Left cardiac atrium (tissue), 4 donors: ENCODE measurements at places on chromosomes 4 and X.
A peak's percentile ranks its signal among the peaks of the same experiment; 100 is the strongest.

GRCh38 chrX:35351795-35352483 is 409.3 kb downstream of the FAM47B start:
- DNase-seq, result no peak

GRCh38 chrX:150143721-150144440 is 205.6 kb upstream of the EOLA2 start:
- DNase-seq, result no peak

- DNase-seq, result no peak
Measured at GRCh38 chrX:115531818-115532403, 29.1 kb upstream of the PLS3 start.

GRCh38 chr4:99013402-99013843 is 17.9 kb downstream of the METAP1 start:
- DNase-seq, result peak; percentile 36

GRCh38 chr4:7676398-7676922 is 241.7 kb upstream of the PSAPL1 start:
- no peak for DNase-seq

DNA sequence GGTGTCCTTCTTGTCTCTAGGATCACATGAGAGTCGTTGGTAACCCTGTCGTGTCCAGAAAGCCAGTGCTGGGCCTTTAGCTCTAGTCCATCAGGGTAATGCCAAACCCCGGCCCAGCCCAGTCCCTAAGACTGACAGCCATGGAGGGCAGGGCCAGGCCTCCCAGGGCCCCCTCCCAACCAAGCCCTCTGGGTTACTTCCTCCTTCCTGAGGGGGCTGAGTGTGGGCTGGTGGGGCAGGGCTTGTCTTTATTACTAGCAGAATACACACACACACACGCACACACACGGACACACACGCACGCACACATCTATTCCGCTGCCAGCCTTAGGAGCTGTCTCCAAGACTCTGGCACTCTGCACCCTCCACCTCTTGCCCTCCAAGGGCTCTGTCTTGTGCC is 35.6 kb upstream of the CDKN2AIP start:
- DNase-seq, result no peak

DNA sequence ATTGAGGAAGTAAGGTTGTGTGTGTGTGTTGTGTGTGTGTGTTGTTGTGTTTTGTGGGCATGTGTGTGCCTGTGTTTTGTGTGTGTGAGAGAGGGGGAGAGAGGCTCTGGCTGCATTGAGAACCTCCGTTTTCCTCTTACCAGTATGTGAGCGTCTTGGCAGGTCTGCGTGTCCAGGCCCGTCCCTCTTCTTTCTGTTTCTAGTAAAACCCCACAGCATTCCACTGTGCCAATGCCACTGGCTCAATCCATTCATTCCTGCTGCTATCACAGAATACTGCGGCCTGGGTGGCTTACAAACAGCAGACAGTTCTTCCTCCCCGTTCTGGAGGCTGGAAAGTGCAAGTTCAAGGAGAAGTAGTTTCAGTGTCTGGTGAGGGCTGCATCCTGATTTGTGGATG is 15.5 kb upstream of the HTRA3 start:
- DNase-seq, result no peak

- DNase-seq, result peak; percentile 82
Measured at GRCh38 chr4:88697588-88698329, at the start of gene NAP1L5. Gene NAP1L5, minus strand, starts transcription at chr4:88697829. Its CDS starts 75 bp downstream, at chr4:88697754.

- no peak for DNase-seq
Measured at GRCh38 chr4:8331575-8331955, 62.0 kb downstream of the HTRA3 start.

GRCh38 chr4:84379917-84380641 is 119.0 kb downstream of the NKX6-1 start:
- DNase-seq, result no peak

DNA sequence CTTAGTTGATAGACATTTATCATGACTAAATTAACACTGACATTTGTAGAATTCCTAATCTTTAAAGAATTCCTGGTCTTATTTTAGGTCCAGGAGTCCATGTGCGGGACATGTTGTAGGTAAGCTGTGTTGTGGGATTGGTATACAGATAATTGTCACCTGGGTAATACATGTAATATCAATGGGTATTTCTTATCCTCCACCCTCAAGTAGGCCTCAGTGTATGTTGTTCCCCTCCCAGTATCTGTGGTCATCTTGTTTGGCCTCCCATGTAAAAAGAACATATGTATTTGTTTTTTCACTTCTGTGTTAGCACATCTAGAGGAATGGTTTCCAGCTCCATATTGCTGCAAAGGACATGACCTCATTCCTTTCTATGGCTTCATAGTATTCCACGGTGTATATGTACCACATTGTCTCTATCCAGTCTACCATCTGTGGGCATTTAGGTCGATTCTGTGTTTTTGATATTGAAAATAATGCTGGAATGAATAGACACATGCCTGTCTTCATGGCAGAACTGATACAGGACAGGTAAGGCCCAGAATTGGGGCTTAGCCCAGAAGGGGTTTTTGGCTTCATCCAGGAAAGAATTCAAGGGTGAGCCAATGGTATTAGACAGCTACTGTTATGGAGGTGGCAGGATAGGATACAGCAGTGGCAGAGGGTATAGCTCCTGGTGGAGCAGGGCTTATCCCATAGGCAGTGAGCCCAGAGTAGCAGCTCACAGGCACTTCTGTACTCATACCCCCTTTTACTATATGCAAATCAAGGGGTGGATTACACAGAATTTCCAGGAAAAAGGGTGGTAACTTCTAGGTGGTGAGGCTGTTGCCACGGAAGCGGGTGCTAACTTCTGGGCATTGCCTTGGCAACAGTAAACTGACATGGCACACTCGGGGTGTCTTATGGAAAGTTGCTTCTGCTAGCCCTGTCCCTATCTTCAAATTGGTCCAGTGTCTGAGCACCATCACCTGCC is 66.1 kb upstream of the WDR1 start:
- DNase-seq, result no peak

DNA sequence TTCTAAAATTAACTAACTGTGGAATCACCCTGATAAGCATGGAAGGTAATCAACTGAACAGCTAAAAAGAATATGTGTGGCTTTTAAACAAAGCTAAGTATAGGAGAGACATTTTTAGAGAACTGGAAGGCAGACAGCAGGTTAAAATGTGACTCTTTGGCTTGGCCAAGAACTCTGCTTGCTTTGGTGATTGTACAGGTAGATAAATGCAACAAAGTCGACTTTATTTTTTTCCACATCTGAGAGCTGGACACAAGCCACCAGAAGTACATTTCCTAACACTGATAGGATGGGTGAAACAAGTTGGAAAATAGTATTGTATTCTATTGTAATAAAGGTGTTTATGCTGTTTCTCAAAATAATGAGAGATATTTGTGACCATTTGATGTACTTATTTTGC is 84.1 kb downstream of the RBMX2 start:
- DNase-seq, result no peak

DNA sequence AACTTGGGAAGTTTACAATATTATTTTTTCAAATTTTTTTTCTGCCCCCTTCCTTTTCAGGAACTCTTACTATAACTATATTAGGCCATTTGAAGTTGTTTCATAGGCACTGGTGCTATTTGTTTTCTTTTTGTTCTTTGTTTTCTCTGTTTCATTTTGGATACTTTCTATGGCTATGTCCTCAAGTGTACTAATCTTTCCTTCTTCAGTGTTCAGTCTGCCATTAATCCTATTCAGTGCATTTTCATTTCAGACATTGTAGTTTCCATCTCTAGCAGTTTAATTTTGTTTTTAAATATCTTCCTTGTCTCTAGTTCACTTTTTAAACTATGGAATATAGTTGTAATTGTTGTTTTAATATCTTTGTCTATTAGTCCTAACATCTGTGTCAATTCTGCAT is 48.0 kb upstream of the SMAD1 start:
- no peak for DNase-seq

DNA sequence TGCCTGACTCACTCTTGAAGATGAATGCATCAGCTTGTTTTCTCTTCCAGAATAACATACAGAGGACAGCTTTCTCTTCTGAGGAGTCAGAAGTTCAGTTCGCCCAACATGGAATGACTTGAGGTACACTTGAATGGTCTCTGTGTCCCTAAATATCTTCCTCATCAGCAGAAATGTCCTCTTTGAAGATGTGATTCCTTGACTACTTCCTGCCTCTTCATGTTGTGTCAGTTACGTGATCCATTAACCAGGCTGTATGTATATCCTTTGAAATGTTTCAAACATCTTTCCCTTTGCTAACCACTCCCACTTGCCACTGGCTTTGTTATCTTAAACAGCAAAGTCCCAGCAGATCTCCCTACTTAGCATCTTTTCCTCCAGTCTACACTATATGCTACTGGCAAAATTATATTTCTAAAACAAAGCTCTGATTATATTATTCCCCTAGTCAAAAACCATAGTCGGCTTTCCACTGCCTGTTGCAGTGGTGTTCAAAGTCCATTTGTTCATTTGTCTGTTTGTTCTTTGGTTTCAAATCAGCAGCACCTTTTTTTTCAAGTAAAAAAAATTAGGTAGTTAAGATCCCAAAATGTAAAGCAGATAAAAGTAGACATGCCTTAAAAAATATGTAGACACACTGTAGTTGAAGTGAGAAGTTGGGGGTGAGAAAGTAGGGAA is 82.1 kb upstream of the PAK3 start:
- no peak for DNase-seq

DNA sequence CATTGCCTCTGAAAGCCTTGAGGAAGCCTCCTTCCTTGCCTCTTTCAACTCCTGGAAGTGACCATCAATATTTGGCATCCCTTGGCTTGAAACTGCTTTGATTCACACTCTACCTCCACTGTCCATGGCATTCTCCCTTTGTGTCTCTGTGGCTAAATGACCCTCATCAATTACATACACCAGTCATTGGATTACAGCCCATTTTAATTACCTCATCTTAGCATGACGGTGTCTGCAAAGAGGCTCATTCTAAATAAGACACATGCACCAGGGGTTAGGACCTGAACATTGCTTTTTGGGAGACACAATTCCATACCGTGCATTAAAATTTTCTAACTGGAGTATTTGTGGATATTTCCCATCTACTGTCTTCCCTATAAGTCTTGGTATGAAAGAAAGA is 60.7 kb upstream of the FAM9A start:
- no peak for DNase-seq

- DNase-seq, result no peak
Measured at GRCh38 chrX:136778916-136779315, 1.8 kb downstream of the ARHGEF6 start.

GRCh38 chrX:113956936-113957335 is 627.0 kb upstream of the HTR2C start:
- DNase-seq, result no peak

GRCh38 chrX:111101580-111101979 is 5.6 kb downstream of the PAK3 start:
- no peak for DNase-seq

DNA sequence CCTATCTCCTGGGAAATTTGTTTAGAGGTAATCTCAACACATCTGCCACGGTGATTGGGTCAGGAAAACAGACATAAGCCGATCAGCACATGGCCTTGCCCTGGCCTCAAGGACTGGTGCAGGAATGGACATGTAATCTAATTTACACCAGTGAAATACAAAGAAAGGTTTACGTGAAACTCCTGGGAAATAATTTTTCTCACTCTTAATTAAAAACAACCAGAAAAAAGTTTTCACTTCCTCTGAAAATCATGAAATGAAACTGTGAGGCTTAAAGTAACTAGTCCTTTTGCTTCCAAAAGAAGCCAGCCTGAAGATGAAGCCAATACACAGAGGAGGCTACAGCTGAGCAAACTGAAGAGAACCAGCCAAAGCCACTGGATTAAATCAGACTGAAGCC is 154.1 kb upstream of the FAM241A start:
- no peak for DNase-seq
